ENCODE measurements at places on chromosomes 3 and 15.

GRCh38 chr15:78338781-78339180, 1.4 kb upstream of the CRABP1 start:
- DNase-seq, result no peak
- no peak overlapping the region for H3K4me3 ChIP-seq
- H3K36me3 ChIP-seq, result no peaks in the 10 kb centered on the region

DNA sequence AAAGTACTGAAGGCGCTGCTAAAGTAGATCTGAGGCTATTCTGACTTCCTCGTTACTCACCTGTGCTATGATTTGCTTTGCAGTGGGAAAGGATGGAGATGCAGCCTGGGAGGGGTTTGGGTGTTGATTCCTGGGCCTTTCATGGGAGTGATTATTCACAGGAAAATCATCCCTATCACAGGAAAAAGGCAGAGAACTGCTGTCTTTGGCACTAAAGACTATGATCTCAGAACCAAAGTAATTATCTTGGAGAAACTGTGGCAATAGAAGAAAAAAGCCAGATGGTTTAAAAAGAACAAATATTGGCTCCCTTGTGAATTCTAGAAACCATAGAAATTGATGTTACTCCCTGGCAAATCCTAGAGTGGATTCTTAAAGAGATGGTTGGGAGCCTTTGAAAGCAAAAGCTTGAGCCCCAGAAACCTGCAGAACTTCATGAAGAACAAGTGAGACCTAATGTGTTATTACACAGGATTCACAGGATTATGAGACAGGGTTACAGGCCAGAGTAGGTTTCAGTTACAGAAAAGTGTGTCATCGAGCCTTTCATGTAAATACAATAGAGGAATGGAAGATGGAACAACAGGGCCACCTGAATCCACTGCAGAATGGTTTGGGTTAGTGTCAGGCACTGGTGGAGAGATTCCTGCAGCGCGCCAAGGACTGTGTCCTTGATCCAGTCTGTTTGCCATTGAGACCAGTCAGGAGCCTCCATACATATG, 85.7 kb downstream of the OXNAD1 start:
- H3K36me3 ChIP-seq, result no peaks in the 10 kb centered on the region
- no peak overlapping the region for H3K27ac ChIP-seq
- H3K27me3 ChIP-seq, result no peaks in the 10 kb centered on the region
- no peak for DNase-seq

DNA sequence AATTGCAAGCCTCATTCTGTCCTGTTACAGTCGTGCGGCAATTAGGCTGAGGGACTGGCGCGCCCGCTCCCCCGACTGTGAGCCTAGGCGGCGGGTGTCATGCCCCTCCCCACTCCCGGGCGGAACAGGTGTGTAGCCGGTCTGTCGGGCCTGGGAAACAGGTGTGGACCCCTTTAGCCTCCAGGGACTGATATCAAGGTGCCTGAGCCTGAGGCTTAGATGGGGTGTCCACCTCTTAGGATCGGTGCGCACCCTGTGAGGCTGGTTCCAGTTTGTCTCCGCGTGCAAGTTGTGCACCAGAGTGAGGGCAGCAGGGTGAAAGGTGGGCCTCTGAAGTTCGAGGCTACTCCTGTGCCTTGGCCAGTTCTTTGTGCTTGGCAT, 686 bp downstream of the VPS8 start:
- peaks cover 11% of the 10 kb centered on the region for H3K4me1 ChIP-seq
- H3K27ac ChIP-seq, result peak overlapping the region; percentile 64
- H3K4me3 ChIP-seq, result peak overlapping the region; percentile 80
- DNase-seq, result peak; percentile 26
- H3K36me3 ChIP-seq, result no peaks in the 10 kb centered on the region

DNA sequence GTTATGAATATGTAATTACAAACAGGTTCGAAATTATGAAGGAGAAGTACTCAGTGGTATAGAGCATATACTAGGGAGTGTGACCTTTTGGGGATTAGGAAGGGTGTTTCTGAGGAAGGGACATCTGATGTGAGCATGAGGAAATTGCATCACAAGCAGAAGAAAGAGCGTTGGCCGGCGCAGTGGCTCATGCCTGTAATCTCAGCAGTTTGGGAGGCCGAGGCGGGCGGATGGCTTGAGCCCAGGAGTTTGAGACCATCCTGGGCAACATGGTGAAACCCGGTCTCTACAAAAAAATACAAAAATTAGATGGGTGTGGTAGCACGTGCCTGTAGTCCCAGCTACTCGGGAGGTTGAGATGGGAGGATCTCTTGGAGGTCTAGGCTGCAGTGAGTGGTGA, 6.9 kb downstream of the CMTM7 start:
- no peak overlapping the region for H3K4me3 ChIP-seq
- H3K27ac ChIP-seq, result peak overlapping the region; percentile 20
- peaks cover 5% of the 10 kb centered on the region for H3K4me1 ChIP-seq
- H3K27me3 ChIP-seq, result no peaks in the 10 kb centered on the region
- no peaks in the 10 kb centered on the region for H3K36me3 ChIP-seq
- no peak for DNase-seq

DNA sequence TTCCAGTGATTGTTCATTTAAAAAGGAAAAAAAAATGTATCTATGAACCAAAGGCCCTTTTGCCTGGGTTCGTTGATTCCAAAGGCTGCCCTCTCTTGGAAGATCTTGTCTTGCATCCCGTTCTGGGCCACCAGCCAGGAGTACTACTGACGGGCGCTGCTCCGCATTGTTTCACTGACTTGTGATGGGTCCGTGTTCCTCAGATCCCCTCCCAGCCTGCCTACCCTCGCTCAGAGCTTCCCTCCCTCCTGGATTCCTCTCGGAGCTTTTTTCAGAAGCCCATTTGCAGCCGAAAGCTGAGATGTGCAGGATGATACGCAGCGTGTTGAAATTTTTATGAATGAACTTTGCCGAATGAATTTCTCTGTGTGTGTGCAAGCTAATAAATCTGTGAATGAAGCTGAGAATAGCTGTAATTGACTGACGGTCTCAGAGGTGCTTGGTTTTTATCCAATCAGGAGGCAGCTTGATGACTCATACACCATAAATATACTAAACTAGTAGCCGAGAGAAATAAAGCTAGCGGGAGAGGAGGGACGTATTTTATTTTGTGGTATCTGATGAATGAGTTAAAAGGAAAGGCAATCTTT, at the start of gene SHC4:
Gene SHC4 (minus strand): TSS at position 396 of the 590 bp plus-strand sequence. CDS start 904 bp downstream, outside the sequence.
- peak; percentile 65 for DNase-seq
- peaks cover 4% of the 10 kb centered on the region for H3K27me3 ChIP-seq
- no peaks in the 10 kb centered on the region for H3K36me3 ChIP-seq
- peak within 1 kb of the TSS; percentile 9 for H3K4me3 ChIP-seq

DNA sequence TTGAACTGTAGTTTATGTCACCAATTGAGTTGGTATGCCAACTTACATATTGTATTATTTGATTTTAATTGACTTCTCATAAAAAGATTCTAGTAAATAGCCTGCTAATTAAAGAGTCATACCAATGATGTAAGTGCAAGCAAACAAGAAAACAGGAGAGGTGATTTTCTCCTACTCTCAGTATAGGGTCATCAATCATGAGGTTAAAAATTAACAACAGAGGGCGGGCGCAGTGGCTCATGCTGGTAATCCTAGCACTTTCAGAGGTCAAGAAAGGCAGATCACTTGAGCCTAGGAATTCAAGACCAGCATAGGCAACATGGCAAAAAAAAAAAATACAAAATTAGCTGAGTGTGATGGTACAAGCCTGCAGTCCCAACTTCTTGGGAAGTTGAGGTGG, 108.7 kb downstream of the MYO9A start:
- H3K27ac ChIP-seq, result no peak overlapping the region
- H3K27me3 ChIP-seq, result no peaks in the 10 kb centered on the region
- DNase-seq, result no peak
- no peak overlapping the region for H3K4me3 ChIP-seq

- H3K27me3 ChIP-seq, result no peaks in the 10 kb centered on the region
- H3K4me1 ChIP-seq, result no peaks in the 10 kb centered on the region
- H3K27ac ChIP-seq, result no peak overlapping the region
- no peaks in the 10 kb centered on the region for H3K36me3 ChIP-seq
- no peak overlapping the region for H3K4me3 ChIP-seq
- DNase-seq, result no peak
Measured at GRCh38 chr3:76638006-76638405, 401.9 kb upstream of the ROBO2 start.

DNA sequence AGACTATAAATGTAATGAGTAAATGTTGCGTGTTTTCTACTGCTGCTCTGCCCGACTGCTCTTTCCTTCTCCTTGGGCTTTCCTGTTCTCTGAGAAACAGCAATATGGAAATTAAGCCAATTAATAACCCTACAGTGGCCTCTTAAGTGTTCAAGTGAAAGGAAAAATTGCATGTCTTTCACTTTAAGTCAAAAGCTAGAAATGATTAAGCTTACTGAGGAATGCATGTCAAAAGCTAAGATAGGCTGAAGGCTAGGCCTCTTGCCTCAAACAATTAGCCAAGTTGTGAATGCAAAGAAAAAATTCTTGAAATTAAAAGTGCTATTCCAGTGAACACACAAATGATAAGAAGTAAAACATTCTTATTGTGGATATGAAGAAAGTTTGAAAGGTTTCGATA, 55.0 kb downstream of the ATP2C1 start:
- DNase-seq, result no peak
- H3K4me3 ChIP-seq, result no peak overlapping the region
- H3K36me3 ChIP-seq, result peaks cover 4% of the 10 kb centered on the region
- H3K27ac ChIP-seq, result no peak overlapping the region

Measured in pancreas (tissue), 10 donors.